ENCODE measurements at places on chromosomes 16 and 17. TPM values are rescaled to one million over a fixed set of nuclear protein-coding genes. Genes with fewer than 3 reads are reported as not detected.

GRCh38 chr17:37147301-37147812 lies 198.6 kb downstream of the AATF start:
- DNase-seq: no peak

DNA sequence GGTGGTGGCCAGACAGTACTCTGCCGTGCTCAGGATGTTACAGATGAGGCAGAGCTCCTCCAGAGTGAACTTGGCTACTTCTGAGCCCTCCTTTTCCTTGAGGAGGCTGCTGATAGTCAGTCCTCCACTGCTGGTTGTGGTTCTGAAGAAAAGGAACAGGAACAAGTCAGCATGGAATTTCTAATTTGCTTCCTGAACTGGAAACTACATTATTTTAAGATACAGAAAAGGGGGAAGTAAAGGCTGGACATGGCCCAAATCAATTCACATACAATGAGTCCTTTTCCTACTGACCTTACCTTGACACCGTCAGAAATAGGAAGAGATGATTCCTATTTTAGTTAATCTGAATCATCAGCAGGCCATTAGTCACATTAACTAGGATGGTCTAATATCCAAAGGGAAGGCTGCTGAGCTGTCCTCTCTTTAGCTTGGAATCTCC lies 154.2 kb downstream of the VPS53 start:
- no peak for DNase-seq

GRCh38 chr17:20206591-20206990 lies 197.4 kb downstream of the SPECC1 start:
- DNase-seq: no peak

DNA sequence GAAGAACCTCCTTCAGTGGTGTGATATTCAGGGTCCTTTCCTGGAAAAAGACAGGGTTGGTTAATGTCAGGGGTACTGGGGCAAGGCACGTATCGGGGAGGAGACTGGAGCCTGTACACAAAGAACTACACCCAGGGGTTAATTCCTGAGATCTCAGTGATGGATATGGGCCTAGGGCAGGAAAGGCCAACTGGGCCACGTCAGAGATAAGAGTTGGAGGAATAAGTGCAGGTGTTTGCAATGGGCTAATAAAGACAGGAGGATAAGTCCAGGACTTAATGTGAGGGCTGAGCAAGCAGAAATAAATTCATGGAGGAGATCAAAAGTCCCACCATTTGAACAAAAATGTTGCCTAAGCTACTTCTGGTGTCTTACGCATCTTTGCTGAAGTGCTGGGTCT lies 10.4 kb upstream of the HERPUD1 start:
- DNase-seq: no peak

- DNase-seq: no peak
Observed at GRCh38 chr17:69468207-69468606, 53.7 kb downstream of the MAP2K6 start.

The ABCA6 gene
- polyA plus RNA-seq: 7.0 TPM

The HSF4 gene
- 9.1 TPM for polyA plus RNA-seq
